Adipose tissue (tissue), 3 donors: ENCODE measurements at places on chromosomes 4 and X. TPM values are rescaled to one million over a fixed set of nuclear protein-coding genes. Genes with fewer than 3 reads are reported as not detected.

SHOX gene
- not detected for polyA plus RNA-seq

KLF3 gene
- 30.0 TPM for polyA plus RNA-seq

RHOXF2 gene
- polyA plus RNA-seq, result not detected

KIAA1210 gene
- not detected for polyA plus RNA-seq

WDR17 gene
- 0.45 TPM for polyA plus RNA-seq

MAGEC1 gene
- not detected for polyA plus RNA-seq

TCEAL3 gene
- polyA plus RNA-seq, result 18.5 TPM

FAT1 gene
- 21.8 TPM for polyA plus RNA-seq

DLG3 gene
- 2.4 TPM for polyA plus RNA-seq

DRD5 gene
- polyA plus RNA-seq, result not detected

NRK gene
- 0.13 TPM for polyA plus RNA-seq

STATH gene
- polyA plus RNA-seq, result not detected

FGF13 gene
- polyA plus RNA-seq, result 0.81 TPM

GIMD1 gene
- not detected for polyA plus RNA-seq

REPS2 gene
- 9.1 TPM for polyA plus RNA-seq

USP51 gene
- 0.48 TPM for polyA plus RNA-seq
